ENCODE measurements at places on chromosomes 4 and X. TPM values are rescaled to one million over a fixed set of nuclear protein-coding genes. Genes with fewer than 3 reads are reported as not detected.

The ANXA5 gene
- total RNA-seq = 895 TPM

The TGIF2LX gene
- not detected for total RNA-seq

The PPM1K gene
- 1.3 TPM for total RNA-seq

The SHISA3 gene
- 0.47 TPM for total RNA-seq

The BEX1 gene
- 12.3 TPM for total RNA-seq

The VGLL1 gene
- total RNA-seq = not detected

The TMPRSS11E gene
- total RNA-seq = not detected

The MAB21L2 gene
- 0.07 TPM for total RNA-seq

The P2RY4 gene
- total RNA-seq = not detected

The CFAP97 gene
- 24.3 TPM for total RNA-seq

DNA sequence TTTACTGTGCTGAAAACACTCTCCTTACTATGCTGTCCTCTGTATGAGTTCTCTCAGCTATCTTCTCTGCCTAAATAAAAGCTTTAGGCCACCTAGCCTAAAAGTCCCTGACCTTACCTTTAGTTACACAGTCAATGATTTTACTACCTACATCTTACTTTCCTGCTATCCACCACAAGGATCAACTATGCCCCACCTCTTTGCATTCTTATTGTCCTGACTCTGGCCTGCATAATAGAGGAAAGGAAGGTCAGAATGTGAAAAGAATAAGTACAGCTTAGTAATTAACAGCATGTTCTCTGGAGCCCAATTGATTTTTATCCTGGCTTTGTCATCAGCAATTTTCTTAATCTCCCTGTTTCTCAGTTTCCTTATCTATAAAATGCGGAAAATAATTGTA is 1257.8 kb downstream of the RPA4 start:
- no peak for DNase-seq

DNA sequence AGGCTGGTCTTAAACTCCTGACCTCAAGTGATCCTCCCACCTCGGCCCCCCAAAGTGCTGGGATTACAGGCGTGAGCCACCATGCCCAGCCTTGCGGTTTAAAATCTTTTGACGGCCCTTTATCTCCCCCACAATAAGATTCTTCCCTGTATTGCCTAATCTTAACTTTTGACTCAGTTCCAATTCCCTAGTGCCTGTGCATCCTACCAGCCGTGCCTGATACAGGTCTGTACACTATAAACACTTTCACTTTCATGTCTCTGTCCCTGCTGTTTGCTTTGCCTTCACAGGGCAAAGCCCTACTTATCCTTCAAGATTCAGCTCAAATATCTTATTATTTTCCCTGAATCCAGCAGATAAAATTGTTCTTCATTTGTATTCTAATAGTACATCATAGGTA is 74.6 kb downstream of the WDR44 start:
- no peak for DNase-seq

GRCh38 chr4:101020956-101021355 is 326.4 kb downstream of the PPP3CA start:
- peak; percentile 8 for DNase-seq

- no peak for DNase-seq
Measured at GRCh38 chrX:48025561-48025960, 18.8 kb downstream of the SPACA5 start.

DNA sequence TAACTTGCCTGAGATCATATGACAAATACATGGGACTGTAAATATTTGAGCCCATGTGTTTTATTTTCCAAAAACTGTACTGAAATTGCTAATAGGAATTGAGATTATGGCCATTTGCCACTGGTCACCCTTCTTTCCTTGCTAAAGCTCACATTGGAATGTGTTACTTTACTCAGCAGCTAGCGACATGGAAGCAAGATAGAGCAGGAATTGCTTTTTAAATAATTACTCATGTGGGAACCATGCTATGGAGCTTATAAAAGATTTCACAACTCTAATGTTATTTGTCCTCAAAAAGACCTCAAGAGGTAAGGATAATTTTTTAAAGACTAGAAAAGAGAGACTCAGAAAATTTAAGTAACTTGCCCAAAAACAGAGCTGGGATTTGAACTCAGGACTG is 48.8 kb upstream of the AFAP1 start:
- no peak for DNase-seq

DNA sequence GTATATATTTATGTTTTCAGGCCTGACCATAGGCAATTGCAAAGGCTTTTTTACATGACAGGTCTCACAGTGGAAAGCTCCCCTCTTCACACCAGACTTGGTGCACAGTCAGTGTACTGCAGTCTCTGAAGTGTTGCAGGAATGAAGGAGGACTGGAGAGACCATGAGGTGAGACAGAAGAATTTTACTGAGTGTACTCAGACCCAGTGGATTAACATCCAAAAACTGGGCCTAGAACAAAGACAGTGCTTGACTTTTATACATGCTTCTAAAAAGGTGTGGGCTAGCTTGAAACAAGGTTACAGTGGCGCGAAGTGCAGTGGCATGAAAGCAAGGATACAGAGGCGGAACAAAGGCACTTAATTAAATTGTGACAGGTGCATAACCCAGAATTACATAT is 822.9 kb downstream of the RAPGEF2 start:
- DNase-seq = no peak

DNA sequence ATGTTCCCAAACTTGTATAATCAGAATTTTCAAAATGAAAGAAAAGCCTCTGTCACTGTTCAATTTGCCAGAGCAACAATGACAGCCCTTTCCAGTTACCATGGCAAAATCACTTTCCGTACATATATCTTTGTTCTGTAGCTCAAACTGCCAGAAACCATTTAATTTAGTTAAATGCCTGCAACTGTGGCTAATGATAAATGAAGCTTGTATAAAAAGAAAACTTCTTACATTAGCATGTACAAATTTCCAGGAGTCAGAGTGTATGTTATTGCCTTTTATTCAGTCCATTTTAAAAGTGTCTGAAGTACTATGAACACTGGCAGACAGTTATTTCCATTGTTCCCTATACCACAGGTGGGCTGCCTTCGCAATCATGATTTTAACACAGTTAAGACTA is 30.3 kb downstream of the ARAP2 start:
- DNase-seq = no peak

- DNase-seq = no peak
Measured at GRCh38 chr4:119244832-119245231, 32.3 kb downstream of the USP53 start.

GRCh38 chr4:22537864-22538263 is 22.0 kb upstream of the ADGRA3 start:
- no peak for DNase-seq

DNA sequence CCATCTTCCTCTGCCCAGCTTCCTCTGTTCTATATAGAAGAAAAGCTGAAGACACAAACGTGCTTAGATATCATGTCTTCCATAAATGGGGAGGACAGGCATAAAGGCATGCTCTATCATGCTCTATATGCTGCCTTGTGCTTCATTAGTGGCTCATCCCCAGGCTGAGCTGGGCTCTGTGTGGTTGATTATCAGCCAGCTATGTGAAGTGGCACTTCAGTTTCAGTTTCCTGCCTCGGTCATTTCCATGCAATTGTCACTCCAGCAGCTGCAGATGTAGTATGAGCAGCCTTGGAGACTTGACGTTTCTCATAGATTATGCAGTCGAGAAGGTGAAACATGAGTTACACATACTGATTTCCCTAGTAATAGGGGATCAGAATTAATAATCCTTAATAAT is 106.2 kb downstream of the SYTL5 start:
- DNase-seq = no peak

DNA sequence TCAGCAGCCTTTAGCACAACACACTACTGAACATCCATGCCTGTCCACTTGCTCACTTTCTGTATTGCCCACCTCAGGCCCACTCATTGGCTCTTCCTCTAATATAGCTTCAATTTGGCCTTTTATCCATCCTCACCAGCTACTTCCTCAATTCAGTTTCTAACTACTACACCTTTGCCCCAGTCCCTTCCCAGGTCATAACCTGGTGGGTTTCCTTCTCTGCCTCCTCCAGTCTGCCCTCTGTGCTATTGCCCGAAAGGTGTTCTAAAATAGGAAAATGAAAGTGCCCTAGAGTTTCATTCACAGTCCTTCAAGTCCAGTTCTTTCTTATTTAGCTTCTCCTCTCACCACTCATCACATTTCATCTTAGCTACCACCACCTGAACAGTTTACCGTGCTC is 23.1 kb downstream of the MOSPD2 start:
- no peak for DNase-seq

Measured in MG63 (cell line).